ENCODE measurements at places on chromosomes 6 and 20.

- no peak for DNase-seq
Observed at GRCh38 chr6:167467793-167468431, 143.0 kb downstream of the TTLL2 start.

- no peak for DNase-seq
Observed at GRCh38 chr6:137923866-137924653, 57.0 kb downstream of the TNFAIP3 start.

DNA sequence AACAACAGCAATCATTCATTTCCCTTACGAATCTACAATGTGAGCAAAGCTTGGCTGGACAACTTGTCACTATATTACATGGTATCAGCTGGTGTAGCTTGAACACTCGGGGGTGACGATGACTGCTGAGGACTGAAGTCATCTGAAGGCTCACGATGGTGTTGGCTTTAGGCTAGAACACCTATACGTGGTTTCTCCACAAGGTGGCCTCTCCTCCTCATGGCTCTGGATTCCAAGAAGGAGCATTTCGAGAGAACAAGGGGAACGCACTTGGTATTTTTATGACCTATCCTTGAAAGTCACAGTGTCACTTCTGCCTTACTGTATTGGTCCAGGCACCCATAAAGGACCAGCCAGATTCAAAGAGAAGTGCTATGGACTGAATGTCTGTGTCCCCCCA is 37.5 kb upstream of the ADGRF1 start:
- DNase-seq = no peak

GRCh38 chr6:128739112-128739511 is 143.8 kb upstream of the LAMA2 start:
- no peak for DNase-seq

GRCh38 chr20:53412577-53413185 is 181.0 kb downstream of the ZNF217 start:
- DNase-seq = no peak

- no peak for DNase-seq
Observed at GRCh38 chr6:28553986-28554881, 28.6 kb downstream of the GPX5 start.

DNA sequence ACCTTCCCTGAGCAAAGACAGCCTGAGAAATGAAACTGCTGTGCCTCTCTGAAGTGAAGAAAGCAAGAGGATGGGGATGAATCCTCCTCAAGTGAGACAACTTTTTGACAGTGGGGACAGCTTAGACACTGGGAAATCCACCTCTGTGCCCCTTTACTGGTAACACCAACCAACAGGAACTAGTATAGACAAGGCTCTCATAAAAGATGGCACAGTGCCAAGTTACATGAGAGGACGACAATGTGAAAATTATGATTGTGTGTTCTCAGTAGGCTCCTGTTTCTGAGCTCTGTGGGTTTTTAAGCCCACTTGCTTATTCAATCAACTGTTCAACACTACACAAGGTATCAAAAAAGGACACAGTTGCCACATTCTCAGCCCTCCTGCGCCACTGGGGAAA is 41.6 kb upstream of the LYRM2 start:
- DNase-seq = no peak

GRCh38 chr6:138491017-138491416 is 8.3 kb downstream of the NHSL1 start:
- no peak for DNase-seq

DNA sequence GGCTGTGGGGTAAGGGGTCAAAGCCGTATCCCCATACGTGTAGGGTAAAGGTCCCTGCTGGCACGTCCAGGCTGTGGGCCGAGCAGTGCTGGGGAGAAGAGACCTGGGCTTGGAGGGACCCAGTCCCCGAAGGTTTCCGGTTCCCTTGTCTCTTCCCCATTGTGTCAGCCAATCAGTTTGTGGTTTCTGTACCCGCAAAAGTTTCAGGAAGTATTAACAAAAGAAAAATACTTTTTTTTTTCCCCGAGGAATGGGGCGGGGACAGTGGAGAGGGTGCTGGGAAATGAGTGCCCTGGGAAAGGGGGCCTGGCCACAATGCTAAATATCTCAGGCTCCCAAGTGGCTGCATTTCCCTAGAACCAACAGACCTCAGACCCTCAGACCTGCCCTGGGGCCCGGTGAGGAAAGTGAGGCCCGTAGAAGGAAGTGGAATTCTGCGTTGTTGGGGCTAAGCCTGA is 15.2 kb upstream of the AMD1 start:
- DNase-seq = no peak

GRCh38 chr6:16659466-16660156 is 101.6 kb downstream of the ATXN1 start:
- no peak for DNase-seq

DNA sequence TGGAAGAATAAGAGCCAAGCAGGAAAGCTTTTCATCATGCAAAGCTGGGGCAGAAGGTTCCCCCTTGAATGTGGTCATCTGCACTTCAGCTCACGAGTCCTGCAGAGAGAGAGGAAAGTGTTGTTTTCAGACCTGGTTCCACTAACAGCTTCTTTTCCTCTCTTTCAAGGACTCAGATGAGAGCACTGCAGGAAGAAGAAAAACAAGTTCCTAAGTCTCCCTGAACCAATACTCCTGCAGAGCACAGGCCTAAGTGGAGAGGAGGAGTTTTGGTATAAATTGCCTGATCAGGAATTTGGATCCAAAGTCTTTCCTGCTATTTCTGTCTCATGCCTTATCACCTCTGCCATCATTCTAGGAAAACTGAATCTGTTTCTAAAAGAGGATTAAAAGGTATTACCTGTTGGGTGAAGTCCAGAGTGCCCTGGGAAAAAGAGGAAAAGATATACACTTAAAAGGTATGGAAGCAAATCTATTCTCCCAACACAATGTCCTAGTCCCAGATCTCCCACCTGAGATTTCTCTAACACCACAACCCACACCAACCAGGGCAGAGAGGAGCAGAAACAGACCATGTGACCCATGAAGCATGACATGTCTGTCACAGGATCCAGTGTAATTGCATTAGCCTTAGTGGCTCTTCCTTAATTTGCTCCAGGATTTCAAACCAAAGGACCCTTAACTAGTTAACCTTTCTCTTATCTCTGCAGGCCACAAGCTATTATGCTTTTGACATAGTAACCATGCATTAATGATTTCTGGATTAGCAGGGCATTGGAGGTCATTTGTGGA is 12.2 kb downstream of the HLA-DRB5 start:
- DNase-seq = no peak

- no peak for DNase-seq
Observed at GRCh38 chr6:170311696-170312095, 5.1 kb downstream of the FAM120B start.

- DNase-seq = peak; percentile 4
Observed at GRCh38 chr6:25788305-25788922, 33.9 kb downstream of the SLC17A4 start.

DNA sequence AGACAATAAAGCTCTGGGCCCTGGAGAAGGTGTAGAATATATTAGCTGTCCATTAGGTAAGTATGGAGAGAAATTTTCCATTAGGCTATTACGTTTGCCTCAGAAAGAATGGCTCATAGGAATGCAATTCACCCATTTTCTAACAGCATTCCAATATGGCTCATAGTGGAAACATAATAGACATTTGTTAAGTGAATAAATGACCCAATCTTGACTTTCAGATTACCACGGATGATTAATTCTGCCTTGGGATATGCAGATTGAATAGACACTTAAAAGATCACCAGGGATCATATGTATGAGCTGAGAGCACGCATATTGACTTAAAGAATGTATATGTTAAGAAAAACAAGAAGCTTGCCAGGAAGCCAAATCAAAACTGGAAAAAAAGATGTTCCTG is 209.1 kb upstream of the CDYL start:
- no peak for DNase-seq

DNA sequence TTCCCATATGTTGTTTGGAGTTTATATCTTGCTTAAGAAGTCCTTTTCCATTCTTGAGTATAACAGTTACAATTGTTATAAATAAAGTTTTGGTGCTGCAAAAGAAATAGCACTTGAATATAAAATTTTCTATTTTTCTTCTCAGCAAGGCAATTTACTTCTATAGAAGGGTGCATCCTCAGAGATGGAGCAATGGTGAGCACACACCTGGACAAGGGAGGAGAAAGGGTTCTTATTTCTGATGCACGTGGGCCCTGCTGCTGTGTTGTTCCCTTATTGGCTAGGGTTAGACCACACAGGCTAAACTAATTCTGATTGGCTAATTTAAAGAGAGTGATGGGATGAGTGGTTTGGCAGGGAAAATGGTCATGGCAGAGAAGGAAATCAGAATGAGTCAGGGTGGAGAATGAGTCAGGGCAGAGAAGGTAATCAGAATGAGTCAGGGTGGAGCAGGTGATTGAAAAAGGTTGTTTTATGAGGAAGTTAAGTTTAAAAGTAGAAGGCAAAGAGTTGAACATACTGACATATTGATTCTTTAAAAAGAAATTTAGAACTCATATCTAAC is 38.0 kb downstream of the CST8 start:
- DNase-seq = no peak

- DNase-seq = peak; percentile 41
Observed at GRCh38 chr6:36130667-36131510, 576 bp downstream of the MAPK13 start.

DNA sequence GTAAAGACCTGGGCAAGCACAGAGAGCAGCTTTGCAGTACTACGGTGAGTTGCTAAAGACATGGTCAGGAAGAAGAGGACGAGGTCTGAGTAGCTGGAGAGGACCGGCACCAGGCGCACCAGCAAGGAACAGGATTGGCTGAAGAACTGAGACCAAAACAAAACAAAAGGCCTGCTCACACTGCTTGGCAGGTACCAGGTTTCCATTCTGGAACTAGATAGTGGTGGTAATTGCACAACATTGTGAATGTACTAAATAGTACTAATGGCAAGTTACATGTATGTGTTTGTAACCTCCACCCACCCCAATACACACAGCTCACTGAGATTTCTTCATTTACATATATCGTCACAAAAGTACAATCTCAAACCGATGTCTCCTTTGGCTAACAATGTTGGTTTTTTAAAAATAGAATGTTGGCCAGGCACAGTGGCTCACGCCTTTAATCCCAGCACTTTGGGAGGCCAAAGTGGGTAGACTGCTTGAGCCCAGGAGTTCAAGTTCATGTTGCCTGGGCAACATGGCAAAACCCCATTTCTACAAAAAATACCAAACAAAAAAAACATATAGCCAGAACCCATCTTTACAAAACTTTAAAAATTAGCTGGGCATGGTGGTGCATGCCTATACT is 32.5 kb upstream of the LYRM2 start:
- DNase-seq = no peak

DNA sequence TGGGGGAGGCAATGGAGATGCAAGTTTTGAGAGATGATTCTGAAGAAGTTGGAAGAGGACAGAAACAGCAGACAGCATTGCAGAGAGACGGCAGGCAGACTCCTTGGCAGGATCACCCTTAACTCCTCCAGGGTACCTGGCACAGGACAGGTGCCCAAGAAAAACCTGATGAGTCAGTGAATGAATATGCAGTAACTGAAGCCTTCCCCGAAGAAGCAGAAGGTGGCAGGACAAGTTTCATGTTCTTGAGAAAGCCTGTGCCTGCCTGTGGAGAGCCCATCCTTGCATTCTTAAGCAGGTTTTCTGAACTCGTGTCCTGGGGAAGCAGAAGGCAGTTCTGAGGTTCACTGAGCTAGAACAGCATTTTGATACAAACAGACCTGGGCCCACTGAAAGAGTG is 79.6 kb upstream of the SASH1 start:
- no peak for DNase-seq

- no peak for DNase-seq
Observed at GRCh38 chr6:144266091-144266649, 19.0 kb upstream of the UTRN start.

- DNase-seq = no peak
Observed at GRCh38 chr6:2061880-2062279, 183.5 kb downstream of the GMDS start.

DNA sequence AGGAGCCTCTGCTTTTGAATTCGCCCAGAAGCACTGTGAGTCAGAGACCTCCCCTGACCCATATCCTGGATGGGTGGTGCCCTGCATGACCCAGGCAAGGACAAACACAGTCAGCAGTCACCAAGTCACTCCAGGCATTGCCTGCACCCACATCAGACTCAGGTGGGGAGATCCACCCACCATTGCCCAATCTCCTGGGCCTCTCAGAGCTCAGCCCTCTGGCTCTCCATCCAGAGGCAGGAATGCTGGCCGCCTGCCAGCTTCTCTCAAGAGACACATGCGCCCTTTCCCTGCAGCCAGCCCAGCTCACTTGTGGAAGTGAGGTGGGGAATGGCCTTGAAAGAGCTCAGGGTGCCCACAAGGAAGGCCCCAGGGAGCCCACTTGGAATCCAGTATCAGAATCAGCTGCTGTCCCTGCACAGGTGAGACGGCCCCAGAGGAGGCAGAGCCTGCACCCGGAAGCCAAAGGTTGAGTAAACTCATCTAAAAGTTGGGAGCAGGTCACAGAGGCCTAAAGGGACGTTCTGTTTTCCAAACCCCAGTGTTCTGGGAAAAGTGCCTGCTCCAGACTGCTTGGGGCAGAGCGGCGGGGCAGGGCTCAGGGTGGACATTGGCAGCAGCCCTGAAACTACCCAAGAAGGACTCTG is 129.8 kb downstream of the PREX1 start:
- no peak for DNase-seq

DNA sequence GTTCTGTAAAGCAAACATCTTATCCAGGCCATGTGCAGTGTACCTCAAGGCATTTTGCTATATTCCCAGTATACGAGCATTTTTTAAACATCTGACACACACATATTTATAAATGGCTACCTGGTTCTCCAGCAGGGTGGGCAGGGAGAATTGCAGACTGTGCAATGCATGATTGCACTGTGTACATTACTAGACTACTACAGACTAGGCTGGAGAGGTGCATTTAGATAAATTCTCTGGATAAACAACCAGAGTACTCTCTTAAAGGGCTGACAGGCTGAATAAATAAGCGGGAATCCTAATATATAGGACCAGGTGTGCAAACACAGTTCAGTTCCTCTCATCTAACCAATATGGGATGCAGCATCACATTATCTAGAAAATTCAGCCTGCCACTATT is 428.3 kb upstream of the ARID1B start:
- DNase-seq = no peak

Data from GM19239 (cell line).